ENCODE measurements at places on chromosomes 11 and 22.

- peak; percentile 30 for DNase-seq
Measured at GRCh38 chr11:68632802-68633201, 51.5 kb upstream of the GAL start.

GRCh38 chr11:75563978-75564552, 2.0 kb downstream of the SERPINH1 start:
- no peak for DNase-seq

DNA sequence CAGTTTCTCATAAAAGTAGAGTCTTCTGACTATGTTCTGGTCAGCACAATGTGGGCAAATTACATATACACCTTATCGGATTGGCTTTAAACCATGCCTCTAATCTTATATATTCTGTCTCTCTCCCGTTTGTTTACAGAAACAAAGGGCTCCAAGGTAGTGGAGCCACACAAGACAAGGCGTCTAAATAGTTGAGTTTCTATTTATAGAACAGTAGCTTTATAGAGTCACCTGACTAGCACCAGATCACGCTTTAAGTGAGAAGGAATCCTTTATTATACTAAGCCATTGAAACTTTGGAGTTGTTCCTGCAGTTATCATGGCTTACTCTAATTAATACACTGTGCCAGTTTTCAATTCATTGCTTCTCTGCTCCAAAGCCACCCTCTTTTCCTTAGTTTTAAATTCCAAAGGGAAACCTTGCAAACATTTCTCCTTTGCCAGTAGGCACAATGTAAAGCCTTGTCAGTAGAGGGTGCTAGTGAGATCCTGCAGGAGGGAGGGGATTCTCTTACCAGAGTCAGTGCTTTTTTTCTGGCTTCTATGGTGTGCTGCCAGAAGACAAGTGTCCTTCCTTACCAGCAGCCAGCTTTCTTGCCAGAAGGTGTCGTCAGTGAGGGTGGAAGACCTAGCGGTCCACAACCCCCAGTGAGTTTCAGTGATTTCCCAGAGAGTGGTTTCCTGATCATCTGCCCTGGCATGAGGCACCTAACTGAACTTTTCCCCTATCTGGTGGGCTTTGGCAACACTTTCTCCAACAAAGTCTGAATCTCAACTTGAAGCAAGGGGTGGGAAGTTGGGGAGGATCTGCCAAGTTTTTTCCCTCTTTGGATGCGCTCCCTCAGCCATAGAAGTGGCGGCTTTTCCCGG, 71.7 kb downstream of the RAB38 start:
- DNase-seq: peak; percentile 30

DNA sequence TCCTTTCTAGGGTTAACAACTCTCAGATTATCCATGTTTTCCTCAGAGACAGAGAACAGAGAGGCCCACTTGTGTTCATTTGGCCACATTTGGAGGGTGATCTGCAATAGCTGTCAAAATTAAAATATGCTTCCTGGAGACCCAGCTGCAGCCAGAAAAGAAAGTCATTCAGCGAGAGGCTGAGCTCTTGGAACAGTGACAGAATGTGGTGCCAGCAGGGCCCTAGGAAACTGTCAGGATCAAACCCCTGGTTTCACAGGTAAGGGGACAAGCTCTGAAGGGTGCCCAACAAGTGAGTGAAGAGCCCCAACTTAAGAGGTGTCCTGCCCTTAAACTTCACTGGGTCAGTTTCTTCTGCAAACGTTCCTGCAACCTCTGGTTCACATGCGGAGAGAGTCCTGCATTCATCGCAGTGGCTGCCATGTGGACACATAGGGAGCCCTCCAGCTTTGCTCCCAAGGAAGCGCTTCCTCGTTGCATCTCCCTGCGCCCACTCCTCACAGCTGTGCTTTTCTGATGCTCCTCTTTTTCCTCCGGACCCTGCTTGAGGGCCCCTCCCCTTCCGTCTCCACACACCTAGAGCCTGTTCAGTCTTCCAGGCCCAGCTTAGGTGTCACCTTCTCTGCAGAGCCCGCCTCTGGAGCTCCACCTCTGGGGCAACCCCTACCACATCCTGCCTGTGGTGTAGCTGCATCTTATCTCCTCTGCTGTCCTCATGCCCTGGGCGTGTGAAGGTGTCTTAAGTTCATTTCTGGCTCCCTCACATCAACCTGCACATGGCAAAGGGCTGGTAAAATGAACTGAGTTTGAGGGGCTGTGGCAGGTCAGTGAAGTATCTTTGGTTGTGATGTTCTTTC, 3.9 kb downstream of the UCP3 start:
- DNase-seq: no peak

DNA sequence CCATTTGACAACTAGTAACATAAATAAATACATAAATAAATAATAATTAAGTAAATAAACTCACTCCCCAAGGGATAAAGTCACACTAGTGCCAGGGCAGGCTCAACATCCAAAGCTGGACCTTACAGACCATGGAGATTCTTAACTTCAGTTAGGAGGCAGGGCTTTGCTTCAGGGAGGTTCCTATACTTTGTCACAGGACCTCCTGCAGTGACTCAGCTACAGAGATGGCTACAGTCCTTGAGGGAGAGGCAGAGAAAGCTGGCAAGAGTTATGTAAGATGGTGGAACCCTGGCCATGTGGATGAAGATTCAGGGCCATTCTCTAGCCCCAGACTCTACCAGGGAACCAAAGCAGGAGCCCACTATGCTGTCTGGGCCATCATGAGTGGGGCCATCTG, 74.1 kb upstream of the CADM1 start:
- no peak for DNase-seq

Measured in NCI-H1417 (cell line).